HS-5 (cell line): ENCODE measurements at places on chromosomes 5 and 9.

- no peak for DNase-seq
Observed at GRCh38 chr5:89069591-89069990, 186.6 kb upstream of the MEF2C start.

DNA sequence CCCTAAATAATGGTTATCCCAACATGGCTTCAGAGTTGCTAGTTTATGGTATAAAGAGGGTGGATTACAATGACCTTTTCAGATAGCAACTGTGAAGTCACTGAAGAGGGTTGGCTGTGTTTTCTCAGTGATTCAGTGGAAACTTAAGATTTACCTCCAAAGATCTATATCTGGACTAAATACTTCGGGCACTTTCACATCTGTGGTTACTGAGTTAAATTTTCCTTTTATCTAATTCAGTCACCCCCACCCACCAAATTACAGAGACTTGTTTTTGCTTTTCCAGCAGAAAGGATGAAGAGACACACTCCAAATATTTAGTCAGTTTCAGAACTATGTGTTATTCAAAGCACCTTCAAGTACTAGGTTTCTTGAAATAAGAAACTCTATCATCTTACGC, 573.2 kb downstream of the CCDC171 start:
- DNase-seq, result no peak

DNA sequence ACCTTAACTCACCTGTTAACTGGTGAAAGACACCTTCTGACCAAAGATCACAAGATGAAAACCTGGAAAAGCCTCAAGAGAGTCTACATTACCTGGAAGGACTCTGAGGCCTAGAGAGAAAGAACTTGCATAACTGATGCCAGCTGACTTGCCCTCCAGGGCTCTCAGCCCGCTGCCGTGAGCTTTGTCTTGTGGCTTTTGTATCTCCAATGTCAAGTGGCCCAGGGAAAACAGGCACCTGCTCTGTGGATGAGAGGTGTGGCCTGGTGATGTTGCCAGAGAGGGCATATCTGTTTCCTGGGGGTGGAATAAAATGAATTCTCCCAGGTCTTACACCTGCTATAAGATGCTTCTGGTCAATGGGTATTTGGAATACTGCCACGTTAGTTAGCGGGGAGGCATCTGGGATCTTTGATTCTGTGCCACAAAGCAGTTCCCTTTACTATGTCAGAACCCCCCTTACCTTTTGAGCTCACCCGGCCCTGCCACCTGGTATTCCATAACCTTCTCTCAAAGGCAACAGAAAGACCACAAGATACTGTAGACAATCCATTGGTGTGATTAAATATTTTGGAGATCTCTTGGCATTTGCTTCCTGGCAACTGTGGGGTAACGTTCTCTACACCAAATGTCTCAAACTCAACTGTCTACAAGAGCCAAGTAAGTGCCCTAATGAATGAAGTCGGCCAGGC, 54.9 kb upstream of the N4BP3 start:
- DNase-seq, result no peak

DNA sequence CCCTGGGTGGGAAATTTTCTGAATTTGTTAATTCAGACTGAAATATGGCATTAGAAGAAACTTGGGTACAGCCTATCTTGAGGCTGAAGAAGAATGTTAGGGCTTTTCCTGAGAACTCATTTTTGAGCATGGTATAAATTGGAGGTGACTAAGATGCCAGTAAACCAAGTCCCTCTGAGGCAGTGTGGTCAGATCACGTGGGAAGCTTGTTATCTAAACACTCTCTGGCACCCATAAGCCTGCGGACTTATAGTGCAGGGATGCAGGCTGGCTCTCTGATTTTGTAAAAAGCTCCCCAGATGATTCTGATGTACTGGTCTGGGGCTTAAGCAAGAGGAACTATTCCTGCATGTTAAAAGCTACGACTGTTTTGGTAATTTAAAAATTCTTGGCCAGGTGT, 34.3 kb downstream of the MTMR12 start:
- no peak for DNase-seq

GRCh38 chr5:24621792-24622191, 23.0 kb downstream of the CDH10 start:
- DNase-seq, result no peak

- no peak for DNase-seq
Observed at GRCh38 chr5:94523018-94523417, 95.4 kb downstream of the KIAA0825 start.

DNA sequence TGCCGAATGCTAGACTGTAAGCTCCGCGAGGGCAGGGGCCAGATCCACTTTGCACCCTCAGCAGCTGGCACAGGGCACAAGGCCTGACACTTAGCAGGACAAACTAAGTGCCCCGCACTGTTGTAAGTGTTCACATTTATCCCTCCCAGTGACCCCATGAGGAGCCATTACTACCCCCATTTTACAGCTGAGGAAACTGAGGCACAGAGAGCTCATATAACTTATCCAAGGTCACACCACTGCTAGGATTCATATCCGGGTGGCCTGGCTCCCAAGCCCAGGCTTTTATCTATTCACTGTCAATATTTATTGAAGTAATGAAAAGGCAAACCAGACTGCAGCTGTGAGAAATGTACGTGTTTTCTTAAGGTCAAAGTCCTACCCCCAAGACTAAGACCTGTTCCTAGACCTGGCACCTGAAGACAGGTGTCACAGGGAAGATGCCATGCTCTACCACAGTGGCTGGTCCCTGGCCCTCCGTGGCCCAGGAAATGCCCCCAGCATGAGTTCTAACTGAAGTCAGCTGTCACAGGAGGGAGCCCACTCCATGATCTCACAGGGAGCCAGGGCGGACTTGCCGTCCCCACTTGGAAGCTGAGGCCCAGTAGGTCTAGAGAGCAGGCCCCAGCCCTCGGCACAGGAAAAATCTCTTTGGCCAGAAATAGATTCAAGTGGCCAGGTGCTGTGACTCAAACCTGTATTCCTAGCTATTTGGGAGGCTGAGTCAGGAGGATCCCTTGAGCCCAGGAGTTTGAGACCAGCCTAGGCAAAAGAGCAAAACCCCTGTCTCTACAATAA, 74.7 kb upstream of the IL17B start:
- DNase-seq, result no peak

GRCh38 chr9:137077758-137078693, 709 bp downstream of the UAP1L1 start:
- DNase-seq, result no peak
